Kidney capillary endothelial cell (primary cell): ENCODE measurements at places on chromosomes 4 and X.

DNA sequence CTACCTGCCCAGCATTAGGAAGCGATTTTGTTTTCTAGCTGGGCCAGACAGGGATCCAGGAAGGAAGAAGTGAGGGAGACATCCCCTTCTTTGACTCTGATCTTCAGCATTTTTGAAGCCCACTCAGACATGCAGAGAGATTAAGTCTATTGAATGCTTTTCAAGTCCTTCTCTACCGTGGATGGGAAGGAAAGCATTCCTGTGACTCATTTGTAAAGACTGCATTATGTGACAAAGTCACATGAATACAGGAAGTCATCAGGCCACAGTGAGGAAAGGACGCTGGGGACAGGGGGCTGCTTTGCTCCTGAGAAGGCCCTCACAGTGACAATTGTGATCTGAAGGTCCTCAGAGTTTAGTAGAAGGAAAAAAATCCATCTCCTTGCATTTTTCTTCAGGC is 67.4 kb upstream of the GBA3 start:
- DNase-seq = peak; percentile 63

DNA sequence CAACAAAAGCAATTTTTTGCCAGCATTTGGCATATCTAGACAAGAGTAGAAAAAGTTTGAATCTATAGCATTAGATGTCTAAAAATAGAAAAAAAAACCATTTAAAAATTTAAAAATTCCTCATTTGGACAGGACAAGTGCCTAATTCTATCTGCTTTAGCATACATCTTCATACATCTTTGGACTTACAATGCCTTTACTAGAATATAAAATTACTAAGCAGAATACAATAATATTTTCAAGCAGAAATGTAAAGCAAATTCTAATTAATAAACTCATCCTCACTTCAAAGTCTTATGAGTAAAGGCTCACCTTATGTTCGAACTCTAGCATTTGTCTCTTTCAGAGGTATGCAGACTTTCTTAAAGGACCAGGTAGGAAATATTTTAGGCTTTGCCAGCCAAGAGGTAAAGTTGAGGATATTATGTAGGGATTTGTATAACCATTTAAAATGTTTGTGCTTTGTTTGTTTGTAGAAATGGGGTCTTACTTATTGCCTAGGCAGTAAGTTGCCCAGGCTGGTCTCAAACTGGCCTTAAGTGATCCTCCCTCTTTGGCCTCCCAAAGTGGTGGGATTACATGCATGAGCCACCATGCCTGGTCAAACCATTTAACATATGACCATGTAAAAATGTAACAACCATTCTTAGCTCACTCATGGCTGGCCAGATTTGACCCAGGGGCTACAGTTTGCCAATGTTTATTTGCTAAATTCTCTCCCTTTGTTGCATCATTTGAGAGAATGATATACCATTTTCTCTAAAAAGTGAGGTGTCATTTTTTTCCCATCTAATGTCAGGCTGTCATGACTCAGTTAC is 29.1 kb downstream of the UGDH start:
- no peak for DNase-seq

DNA sequence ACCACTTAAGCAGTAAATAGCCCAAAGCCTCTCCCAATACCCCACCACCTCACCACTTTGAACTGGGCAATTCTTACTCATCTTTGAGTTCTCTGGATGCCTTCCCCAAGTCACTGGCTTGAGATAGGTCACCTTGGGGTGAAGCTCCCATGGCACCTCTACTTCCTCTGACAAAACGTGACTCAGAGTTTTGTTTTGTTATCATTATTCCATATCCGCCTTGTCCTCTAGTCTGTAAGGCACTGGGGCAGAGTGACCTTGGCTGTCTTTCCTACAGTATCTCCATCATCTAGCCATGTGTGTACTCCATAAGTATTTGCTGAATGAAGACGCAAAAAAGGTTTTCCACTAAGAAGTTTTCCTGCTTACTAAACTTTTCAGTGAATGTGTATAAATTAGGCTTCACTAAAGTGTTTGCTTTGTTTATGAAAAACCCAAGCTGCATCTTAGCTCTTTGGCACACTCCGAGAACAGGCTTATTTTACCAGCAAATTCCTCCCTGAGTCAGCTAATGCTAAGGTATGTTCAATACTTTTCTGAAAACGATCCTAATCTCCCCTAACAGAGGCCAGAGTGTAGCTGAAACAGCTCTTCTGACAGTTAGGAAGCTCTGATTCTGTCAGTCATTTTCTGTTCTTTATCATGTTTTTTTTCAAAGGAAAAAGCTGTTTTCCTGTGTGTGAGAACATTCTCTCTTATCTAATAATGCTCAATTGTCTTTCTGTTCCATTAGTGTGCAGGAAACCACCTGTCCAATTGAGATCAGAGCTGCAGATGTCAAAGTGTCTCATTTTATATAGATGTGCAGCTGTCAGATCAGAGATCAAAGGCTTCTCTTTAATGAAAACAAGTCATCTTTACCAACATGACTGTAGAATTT is 30.2 kb upstream of the TSPAN5 start:
- DNase-seq = peak; percentile 98

DNA sequence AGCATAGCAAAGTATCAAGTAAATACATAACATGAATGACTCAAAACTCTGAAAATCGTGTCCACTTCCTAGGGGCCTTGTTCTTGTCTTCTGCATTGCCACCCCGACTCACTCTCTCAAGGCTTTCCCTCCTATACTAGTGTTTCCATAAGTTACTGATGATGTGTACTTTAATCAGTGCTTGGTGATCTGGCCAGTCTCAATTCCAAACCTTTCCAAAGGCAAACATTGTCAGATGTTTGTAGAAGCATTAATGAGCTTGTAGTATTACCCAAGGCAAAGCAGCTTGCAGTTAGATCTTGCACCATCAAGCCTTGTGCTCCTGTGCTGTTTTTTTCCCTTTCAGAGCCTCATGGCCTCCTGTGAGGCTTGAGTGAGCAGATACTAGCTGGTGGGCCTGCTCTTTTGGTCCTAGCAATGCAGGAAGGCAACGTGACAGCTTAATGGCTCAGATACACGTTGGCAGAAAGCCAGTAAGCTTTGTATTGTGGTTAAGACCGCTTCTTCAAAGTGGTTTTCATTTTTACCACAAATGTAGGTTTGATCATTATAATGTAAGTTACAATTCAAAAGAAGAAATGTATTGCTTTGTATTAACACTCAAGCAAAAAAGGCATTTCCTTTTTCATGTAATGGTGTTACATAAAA is 51.8 kb downstream of the RBPJ start:
- peak; percentile 60 for DNase-seq

GRCh38 chrX:65874765-65875164 is 165.1 kb downstream of the VSIG4 start:
- DNase-seq = no peak

DNA sequence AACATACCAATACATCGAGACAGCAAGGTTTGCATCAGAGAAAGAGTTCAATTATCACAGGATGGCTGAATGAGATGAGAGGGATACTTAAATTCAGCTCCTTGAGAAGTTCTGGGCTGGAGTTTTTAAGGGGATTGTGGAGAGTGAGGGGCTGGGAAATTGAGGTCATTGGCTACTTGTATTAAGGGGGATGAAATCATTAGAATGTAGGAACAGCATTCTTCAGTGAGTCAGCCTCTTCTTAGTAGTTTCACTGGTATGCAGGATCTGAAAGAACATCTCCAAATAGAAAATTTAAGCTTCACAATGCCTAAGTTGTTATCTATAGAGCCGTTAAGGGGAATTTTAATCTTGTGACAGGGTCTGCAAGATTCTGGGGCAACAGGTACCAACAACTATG is 211.6 kb upstream of the TAPT1 start:
- DNase-seq = no peak

DNA sequence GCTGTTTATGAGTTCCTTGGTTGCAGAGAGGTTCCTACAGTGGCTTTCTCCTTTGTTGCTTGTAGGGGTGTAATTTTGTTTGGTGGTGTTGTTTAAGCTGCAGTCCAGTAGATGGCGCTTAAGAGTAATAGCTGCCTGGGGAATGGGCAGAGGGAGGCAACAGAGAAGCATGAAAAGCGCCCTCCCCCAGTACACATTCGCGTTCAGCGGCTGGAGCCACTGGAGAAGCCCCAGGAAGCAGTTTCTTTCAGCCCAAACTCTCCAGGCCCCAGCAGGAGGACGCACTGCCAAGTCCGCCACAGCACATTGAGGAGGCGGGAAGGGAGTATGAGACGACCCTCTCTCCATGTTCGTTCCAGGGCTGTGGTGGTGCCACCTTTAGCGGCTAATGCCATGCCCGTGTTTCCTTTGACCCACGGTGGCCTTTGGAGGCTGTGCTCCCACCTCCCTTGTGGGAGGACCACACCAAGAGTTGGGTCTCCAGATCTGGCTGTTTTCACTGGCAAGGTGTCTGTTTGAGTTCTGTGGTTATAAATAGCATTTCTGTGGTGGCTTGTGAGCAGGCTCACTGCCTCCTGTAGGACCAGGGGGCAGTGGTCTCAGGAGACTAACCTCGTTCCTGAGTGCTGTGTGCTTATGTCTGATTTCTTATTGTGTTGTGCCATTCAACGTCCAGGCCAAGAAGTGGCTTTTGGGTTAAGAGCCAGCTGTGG is 252.3 kb downstream of the ARHGAP10 start:
- peak; percentile 34 for DNase-seq

DNA sequence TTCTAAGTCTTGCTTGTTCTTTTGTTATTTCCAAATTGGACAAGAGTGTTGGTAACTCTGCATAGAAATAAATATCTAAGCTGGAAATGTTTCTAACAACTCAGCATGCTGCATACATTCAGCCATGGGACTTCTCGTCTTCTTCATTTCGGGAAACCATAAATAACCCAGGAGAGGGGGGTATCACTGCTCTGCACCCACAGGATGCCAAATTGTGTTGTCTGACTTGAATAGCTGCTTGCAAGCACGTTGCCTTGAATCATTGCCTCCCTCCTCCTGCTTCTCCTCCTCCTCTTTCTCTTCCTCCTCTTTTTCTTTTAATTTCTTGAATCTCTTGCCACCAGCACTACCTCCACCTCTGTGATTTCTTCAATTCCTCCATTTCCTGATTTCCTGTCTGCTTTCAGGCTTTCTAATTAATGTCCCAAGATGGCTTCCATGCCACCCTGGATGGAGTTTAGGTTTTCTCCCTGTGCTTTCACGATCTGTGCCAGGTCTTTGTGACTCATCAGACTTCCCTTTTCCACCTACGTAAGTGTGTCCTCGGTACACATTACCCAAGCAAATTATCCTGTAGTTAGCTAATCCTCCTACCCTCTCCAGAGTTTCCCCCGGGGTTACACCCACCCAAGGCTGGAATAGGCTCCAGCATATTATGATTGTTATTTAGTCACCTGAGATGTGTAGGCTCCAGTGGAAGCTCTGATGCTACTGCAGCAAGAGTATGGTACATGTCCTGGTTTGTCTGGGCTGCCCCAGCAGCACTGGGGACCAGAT is 122.6 kb upstream of the VCX3B start:
- DNase-seq = no peak

GRCh38 chr4:12562021-12562420 is 922.1 kb downstream of the RAB28 start:
- DNase-seq = no peak

- DNase-seq = no peak
Measured at GRCh38 chrX:10135561-10136399, 21.0 kb upstream of the CLCN4 start.

GRCh38 chr4:20017070-20017776 is 234.5 kb upstream of the SLIT2 start:
- DNase-seq = no peak

GRCh38 chrX:14362721-14363120 is 166.6 kb upstream of the GLRA2 start:
- DNase-seq = no peak

DNA sequence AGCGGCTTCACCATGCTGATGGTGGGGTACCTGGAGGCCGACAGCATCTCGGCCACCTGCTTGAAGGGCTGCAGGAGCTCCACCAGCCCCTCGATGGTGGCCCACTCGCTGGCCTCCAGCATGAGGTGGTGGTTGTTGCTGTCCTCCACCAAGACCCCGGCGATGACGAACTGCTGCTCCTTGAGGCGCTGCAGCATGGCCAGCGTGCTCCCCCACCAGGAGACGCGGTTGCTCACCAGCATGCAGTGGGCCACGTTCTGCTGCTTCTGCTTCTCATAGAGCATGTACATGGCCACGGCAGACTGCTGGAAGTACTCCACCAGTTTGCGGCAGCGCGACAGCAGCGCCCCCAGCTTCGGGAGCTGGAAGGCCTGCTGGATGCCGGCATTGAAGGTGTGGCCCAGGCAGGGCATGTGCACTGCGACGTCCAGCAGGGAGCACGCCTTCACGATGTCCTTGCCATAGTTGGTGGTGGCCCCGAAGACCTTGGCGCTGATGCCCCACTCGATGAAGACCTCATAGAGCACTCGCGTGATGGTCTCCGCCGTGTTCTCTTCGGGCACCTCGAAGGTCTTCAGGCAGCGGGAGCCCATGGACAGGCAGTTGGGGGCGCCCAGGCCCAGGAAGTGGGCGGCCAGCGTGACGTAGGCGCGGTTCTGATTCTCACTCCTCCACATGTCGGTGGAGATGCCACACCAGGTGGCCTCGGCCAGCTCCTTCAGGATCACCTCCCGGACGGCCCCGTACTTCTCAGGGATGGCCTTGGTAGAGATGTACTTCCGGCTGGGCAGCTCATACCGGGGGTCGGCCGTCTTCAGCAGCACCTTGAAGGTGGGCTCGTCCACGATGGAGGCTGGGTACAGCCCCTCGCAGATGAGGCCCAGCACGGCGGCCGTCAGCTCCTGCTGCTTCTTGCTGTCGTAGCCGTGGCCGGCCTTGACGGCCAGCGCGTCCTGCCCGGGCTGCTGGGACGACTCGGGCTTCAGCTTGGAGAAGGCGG is 11.0 kb downstream of the DHRSX start:
- DNase-seq = no peak

DNA sequence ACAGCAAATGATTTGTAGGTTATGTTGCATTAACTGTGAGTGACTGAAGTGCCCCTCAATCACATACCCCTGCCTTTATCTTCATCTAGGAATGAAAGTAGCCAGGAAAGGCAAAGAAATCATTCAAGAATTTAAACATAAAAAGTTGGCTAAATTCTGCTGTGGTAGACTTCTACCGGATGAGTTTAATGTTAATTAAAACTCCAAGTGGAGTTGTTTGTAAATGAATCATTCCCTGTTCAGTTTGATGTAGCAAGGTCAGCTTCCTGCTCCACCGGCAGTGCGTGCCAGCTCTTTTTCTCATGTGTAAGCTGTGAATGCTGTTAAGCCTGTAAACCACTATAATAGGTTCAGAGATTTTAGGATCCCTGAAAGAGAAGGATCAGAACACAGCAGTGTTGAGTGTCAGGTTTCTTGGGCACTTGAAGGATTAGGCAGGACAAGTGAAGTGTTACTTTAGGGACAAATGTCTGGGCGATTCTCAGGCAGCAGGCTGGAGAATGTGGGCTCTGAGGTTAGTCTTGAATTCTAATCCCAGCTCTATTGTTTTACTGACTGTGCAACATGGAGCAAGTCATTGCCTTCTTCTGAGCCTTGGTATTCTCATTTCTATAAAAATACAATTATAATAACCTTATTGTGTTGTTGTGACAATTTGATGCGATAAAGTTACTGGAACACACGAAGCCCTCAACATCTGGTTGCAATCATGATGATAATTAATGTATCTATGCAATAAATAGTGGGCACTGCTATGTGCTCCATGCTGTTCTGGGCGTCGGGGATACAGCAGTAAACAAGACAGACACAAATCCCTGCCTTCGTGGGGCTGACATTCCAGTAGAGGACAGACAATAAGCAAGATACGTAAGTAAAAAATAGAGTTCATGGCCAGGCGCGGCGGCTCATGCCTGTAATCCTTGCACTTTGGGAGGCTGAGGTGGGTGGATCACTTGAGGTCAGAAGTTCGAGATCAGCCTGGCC is 112.0 kb downstream of the SHROOM3 start:
- DNase-seq = peak; percentile 90

- DNase-seq = peak; percentile 72
Measured at GRCh38 chr4:3346146-3346545, 53.3 kb downstream of the RGS12 start.

GRCh38 chr4:27278615-27279375 is 418.2 kb downstream of the STIM2 start:
- DNase-seq = peak; percentile 15
